ENCODE measurements at places on chromosomes 5 and 9. TPM values are rescaled to one million over a fixed set of nuclear protein-coding genes. Genes with fewer than 3 reads are reported as not detected.

GRCh38 chr5:14908172-14908571, 36.6 kb upstream of the ANKH start:
- no peak for DNase-seq

- DNase-seq: no peak
These were observed 2.5 kb upstream of the RAD23B start for GRCh38 chr9:107280543-107280942.

DNA sequence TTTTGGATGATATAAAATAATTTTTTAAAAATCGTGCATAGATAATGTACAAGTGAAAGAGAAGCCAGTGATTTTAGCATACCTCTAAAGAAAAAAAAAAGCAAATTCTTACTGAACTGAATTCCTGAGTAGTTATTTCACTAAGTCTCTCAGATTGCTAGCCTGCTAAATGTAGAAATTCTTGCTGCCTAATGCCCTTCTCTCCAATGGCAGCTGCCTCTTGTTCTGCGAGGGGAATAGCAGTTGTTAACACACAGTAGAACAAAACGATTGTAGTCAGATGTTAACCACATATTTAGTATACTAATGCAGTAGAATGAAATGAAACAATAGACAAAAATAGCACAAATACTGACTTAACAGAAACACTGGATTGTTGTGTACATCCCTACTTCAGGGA, 26.8 kb downstream of the SMAD5 start:
- DNase-seq: no peak

GRCh38 chr9:93024986-93025630, 33.4 kb upstream of the SUSD3 start:
- no peak for DNase-seq

DNA sequence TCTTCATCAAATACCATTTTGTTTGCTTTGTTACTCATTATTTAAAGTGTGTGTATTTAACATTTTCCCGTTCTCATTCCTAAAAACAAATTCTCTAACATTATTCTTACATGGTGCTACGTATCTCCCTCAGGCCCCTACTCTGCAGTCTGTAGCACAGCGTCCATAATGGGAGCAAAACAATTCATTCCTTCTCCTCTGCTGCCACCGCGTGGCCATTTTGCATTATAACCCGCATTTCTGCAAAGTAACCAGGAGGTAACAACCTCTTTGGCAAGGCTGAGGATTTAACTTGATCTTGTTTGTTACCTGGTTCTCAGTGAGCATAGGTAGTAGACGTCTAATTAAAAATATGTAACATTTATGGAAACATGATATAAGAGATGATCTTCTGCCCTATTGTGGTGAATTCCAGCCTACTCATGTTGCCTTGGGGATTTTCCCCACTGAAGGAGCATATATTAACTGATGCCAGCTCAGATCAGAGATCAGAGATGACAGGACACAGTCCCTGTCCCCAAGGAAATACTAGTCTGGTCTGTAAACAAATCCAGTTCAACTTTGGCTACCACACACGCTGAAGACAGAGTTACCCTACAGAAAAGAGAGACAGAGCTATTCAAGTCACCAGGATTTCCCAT, 10.5 kb downstream of the OR1K1 start:
- peak; percentile 91 for DNase-seq

DNA sequence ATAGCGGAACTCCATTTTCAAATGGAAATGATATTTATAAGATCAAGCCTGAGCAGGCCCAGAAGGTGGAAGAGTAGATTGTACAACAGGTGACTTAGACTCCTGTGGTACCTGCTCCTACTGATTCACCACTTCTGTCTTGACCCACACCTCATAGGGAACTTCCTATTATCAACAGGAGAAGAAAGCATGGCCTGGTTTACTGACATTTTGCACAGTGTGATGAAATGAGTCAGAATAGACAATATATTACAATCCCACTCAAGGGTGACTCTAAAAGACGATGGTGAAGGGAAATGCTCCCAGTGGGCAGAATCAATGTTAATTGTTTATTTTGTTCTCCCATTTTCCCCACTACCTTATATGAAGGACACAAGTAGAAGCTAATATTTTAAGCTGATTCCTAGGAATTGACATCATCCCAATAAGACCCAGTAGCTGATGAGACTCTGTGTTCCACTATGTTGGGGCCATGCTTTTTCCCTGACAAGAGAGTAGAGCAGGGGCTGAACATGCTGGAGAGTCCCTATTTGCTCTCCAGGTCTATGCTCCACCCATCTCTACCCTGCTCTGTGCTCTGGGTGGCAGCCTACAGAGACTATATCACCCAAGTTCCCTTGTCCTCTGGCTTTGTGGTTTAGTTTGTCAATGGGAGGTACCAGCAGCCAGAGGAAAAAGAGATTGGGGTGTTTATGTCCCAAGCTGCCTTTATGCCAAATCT, 163.4 kb upstream of the FSTL4 start:
- no peak for DNase-seq

DNA sequence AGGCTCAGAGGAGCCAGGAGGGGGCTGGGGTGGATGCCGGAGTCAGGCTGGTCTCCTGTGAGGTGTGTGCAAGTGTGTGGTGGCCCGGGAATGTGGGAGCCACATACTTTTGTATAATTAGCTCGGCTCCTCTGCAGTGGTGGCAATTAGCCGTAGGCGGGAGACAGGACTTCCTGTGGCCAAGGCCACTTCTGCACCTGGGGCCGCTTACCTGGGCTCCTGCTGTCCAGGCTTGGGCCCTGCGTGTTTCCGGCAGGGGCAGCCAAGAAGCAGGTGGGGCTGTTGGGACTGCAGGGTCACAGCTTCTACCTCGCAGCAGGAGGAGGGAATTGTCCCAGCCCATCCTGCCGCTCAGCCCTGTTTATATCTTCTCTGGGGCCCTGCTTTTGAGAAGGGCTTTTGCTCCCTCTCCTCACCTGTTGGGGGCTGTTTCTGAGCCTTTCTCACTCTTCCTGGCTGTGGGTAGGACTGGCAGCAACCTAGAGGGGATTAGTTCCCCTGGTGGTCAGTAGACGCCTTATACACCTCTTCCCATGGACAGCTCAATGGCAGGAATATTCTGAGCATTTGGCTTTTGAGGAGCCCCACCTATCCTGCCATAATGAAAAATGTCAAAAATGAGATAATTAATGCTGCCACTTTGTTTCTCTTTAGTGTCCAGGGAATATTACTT, 145.4 kb upstream of the PITX1 start:
- no peak for DNase-seq

DNA sequence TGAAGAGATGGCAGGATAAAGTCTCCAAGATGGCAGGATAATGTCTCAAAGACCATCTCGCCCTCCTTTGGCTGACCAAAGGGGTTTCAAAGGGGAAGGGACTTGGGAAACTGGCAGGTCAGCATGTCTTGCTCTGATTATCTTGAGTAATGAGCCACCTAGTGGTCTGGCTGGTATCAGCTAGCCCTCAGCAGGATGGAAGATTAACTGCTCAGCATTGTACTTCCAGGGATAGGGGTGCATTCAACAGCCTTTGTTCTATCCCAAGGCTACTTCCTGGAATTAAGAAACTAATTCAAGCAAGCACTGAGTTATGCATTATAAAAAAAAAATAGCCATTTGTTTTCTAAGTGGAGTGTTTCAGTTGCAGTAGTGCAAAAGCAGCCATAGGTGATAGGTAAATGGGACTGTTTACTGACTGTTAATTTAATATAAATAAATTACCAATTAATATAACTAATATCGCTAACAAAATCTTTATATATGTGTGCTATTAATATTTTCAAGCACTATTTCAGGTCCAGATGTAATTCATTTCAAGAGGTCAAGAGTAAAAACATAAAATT, 555.5 kb downstream of the CDH9 start:
- DNase-seq: no peak

DNA sequence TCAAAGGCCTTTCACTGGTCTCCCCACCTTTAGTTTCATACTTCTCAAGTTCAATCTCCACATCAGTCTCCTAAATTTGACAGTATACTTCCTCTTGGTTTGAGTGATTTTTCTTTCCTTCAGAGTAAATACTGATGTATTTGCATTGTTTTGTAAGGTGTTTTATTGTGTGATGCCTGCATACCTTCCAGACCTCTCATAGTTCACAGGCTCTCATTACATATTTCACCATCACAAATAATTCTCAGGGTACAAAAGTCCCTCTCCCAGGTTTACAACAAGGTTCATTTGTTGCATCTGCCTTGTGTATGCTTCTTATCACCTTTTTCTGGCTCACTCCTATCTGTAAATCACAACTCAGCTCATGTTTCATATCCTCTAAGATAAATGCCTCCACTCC, 22.2 kb upstream of the TUSC1 start:
- DNase-seq: no peak

- no peak for DNase-seq
These were observed 60.1 kb downstream of the FAM174A start for GRCh38 chr5:100595152-100595811.

GRCh38 chr5:45532826-45533624, 163.2 kb downstream of the HCN1 start:
- no peak for DNase-seq

DNA sequence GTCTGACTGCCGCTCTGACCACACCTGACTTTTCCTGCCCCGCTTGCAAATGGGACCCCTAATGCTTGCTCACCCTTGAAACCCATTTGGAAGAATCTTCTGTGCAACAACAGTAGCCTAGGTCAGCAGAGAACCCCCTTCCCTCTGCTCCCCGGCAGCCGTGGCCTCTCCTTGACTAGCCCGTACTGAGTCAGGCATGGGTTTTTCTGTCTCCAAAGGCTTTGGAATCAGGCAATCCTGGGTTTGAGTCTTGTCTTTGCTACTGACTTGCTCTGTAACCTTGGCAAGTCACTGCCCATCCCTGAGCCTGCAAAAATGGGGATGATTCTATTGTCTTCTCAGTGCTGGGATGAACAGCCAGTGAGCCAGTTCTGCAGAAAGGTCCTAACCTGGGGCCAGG, 135.4 kb downstream of the RGS3 start:
- no peak for DNase-seq

GRCh38 chr9:136930014-136930413, 14.5 kb downstream of the FBXW5 start:
- no peak for DNase-seq

GRCh38 chr9:134491196-134491835, 150.3 kb upstream of the COL5A1 start:
- DNase-seq: no peak

DNA sequence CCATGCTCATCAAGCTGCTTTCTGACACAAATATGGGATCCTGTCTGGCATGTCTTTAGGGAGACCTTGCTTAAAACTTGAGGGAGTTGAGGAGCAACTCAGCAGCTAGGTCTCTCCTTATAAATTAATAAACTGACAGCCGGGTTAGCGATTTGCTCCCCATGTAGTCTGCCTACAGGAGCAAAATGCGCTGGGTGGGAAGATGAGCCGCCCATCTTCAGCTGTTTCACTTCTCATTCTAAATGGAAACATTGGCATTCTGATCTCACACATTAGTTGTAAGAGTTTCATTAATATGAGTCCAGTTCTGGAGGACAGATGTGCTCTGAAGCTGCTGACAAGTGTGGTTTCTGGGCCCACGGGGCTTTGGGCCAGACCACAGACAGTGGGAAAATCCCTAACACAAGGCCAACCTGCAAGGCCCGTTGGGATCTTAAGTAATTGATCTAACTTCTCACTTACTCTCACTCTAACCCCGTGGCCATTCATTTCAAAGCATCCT, 197.0 kb downstream of the MCTP1 start:
- DNase-seq: no peak

DNA sequence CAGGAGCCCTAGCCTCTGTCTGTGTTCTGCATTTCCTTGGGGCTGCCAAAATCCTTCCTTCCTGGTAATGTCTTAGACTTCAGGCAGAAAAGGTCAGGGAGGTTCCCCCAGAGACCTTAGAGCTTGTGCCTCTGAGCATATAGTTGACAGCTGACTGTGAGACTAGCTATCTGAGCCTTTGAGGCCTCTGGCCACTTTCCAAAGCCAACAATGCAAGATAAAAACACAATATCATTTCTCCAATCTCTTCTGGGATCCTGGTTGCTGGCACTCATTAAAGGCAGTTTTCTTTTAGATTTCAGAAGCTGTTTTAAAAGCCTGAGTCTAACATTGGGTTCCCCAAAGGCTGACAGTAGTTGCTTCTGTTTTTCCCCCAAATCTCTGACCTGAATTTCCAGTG, 13.2 kb upstream of the GLRA1 start:
- no peak for DNase-seq

GRCh38 chr9:135356021-135356420, 123.6 kb upstream of the PPP1R26 start:
- no peak for DNase-seq

DNA sequence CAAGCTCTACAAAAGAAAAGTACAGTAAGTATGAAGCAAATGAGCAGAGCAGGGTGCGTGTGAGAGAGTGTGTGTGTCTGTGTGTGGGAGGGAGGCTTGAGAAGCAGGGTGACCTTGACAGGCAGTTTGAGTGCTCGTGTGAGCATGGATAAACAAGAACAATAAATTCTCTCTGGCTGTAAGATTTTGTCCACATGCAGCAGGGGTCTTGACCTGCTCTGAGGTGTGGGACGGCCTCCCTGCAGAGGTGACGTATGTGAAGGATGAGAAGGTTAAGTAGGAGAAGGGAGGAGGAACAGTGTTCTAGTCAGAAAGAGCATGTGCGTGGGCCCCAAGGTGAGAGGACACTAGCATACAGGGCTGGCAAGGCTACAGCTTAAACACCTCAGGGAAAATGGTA, 49.0 kb downstream of the SPTLC1 start:
- DNase-seq: no peak

GRCh38 chr5:114099161-114099560, 262.7 kb upstream of the KCNN2 start:
- no peak for DNase-seq

- DNase-seq: no peak
These were observed 68.2 kb downstream of the UBE2QL1 start for GRCh38 chr5:6516823-6517222.

The INSL6 gene
- total RNA-seq: not detected

The KIAA0825 gene
- total RNA-seq: 8.2 TPM

The LTC4S gene
- 12.4 TPM for total RNA-seq

The TMEM232 gene
- total RNA-seq: 3.3 TPM

The BARHL1 gene
- not detected for total RNA-seq

The ENHO gene
- not detected for total RNA-seq

The TMEM215 gene
- total RNA-seq: not detected

The EMB gene
- 34.7 TPM for total RNA-seq

The PFN3 gene
- total RNA-seq: not detected

The FOXD4L3 gene
- 1.6 TPM for total RNA-seq

The ABLIM3 gene
- total RNA-seq: 6.2 TPM
